LHCN-M2 (cell line): ENCODE measurements at places on chromosomes 1 and 21. TPM values are rescaled to one million over a fixed set of nuclear protein-coding genes. Genes with fewer than 3 reads are reported as not detected.

The C8A gene
- not detected in 2 replicates for total RNA-seq

The LEFTY1 gene
- total RNA-seq: not detected in 2 replicates

The ZNF691 gene
- total RNA-seq: 7.9 and 11.0 TPM in 2 replicates

The ANGPTL3 gene
- not detected in 2 replicates for total RNA-seq

The AMY2A gene
- not detected in 2 replicates for total RNA-seq

The HLX gene
- total RNA-seq: 2.4 TPM in 2 replicates

- DNase-seq: no peak
Measured at GRCh38 chr21:14688412-14688811, 142.3 kb upstream of the SAMSN1 start.

DNA sequence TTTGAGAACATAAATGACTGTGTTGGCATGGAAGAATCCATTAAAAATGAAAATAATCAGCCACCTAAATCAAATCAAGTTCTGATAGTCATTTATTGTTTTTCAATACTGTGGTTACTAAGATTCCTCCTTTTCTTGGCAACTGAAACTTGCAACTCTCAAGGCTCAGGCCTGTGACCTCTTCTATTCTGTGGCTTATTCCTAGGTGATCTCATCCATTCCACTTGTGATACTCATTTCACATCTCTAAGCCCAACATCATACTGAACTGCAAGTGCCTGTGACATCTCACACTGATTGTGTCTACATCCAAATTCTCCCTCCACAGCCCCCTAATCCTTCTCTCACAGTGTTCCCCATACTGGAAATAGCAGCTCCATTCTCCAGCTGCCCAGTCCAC is 4.8 kb upstream of the ST6GALNAC5 start:
- DNase-seq: peak; percentile 72

DNA sequence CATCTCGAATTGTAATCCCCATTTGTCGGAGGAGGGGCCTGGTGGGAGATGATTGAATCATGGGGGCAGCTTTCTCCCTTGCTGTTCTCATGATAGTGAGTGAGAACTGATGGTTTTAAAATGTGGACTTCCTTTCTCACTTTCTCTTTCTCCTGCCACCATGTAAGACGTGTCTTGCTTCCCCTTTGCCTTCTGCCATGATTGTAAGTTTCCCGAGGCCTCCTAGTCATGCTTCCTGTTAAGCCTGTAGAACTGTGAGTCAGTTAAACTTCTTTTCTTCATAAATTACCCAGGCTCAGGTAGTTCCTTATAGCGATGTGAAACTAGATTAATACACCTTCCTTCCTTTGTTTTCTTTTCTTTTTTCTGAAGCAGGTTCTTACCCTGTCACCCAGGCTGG is 13.9 kb downstream of the DNAJC6 start:
- no peak for DNase-seq

GRCh38 chr1:19484798-19485361 is 459 bp downstream of the CAPZB start:
- no peak for DNase-seq

- DNase-seq: no peak
Measured at GRCh38 chr21:45849651-45850050, 131.9 kb upstream of the COL6A1 start.

GRCh38 chr1:53047737-53048736 is 14.0 kb upstream of the PODN start:
- peak; percentile 14 for DNase-seq

DNA sequence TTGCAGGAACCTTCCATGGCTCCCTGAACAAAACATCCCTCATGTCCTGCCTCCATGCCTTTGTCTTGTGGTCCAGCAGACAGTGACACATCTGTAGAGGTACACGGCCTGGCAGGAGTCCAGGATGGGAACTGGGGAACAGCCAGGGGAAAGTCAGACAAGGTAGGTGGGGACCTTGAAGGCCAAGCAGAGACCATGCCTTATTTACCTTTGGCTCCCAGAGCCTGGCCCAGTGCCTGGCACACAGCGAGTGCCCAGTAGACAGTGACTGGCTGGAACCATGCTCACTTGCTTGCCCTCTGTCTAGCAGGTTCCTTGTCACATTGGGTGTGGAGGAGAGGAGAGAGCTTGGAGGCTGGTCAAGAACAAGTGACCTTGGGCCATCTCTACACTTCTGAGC is 81.0 kb downstream of the BCAR3 start:
- no peak for DNase-seq
